ENCODE measurements at places on chromosomes 1 and 21. TPM values are rescaled to one million over a fixed set of nuclear protein-coding genes. Genes with fewer than 3 reads are reported as not detected.

CHRNB2 gene
- total RNA-seq, result 0.03 TPM

CYP4A22 gene
- total RNA-seq, result not detected

ZNF683 gene
- total RNA-seq, result not detected

ANGPTL1 gene
- total RNA-seq, result 16.4 TPM

C4BPA gene
- total RNA-seq, result not detected

CRYBG2 gene
- total RNA-seq, result not detected

TMEM52 gene
- total RNA-seq, result 0.43 TPM

KRTAP22-2 gene
- not detected for total RNA-seq

KCNE2 gene
- not detected for total RNA-seq

TCHHL1 gene
- total RNA-seq, result not detected

ATP1A4 gene
- not detected for total RNA-seq

CFHR2 gene
- not detected for total RNA-seq

LRRIQ3 gene
- 0.46 TPM for total RNA-seq

BRDT gene
- not detected for total RNA-seq

RHOU gene
- 0.91 TPM for total RNA-seq

KCNC4 gene
- total RNA-seq, result 4.7 TPM

SGIP1 gene
- total RNA-seq, result 29.0 TPM

HSD11B1 gene
- total RNA-seq, result 9.6 TPM

PTPN22 gene
- 4.7 TPM for total RNA-seq

ERICH3 gene
- total RNA-seq, result not detected

Data from smooth muscle cell of the pulmonary artery (primary cell).